ENCODE measurements at places on chromosomes 5 and 9.

GRCh38 chr5:96377597-96377996, 55.5 kb downstream of the PCSK1 start:
- DNase-seq = no peak

- no peak for DNase-seq
Measured at GRCh38 chr9:135901031-135901758, 6.2 kb downstream of the CAMSAP1 start.

DNA sequence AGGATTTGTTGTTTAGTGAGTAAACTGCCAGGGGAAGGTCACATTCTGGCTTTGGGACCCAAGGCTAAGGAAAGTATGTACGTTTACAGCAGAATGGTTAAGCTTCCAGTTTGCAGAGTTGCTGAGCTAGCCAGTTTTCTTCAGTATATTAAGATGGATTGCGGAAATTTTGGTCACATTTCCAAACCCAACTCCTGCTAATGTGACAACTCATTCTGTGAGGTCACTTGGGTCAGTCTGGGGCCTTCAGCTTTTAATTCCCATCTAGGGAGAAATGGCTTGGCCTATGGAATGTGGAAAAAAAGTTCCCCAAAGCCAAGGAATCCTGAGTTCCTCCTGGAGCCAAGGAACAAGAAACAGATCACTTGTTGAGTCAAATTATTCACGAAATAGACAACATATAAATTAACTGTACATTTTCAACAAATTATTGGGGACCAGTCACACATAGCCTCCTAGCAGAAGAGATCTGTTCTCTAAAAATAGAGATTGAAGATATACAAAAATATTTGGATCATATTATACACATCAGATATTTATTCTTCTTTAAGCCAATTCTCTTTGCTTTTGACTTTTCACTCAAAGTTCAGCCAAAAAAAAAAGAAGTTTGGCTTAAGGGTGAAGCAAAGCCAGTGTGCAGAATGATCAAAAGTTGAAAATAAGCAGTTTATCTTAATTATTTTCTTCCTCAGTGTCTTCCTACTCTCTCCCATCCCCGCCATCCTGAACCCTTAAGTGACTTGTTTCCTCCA, 8.8 kb downstream of the KCNV2 start:
- DNase-seq = no peak

DNA sequence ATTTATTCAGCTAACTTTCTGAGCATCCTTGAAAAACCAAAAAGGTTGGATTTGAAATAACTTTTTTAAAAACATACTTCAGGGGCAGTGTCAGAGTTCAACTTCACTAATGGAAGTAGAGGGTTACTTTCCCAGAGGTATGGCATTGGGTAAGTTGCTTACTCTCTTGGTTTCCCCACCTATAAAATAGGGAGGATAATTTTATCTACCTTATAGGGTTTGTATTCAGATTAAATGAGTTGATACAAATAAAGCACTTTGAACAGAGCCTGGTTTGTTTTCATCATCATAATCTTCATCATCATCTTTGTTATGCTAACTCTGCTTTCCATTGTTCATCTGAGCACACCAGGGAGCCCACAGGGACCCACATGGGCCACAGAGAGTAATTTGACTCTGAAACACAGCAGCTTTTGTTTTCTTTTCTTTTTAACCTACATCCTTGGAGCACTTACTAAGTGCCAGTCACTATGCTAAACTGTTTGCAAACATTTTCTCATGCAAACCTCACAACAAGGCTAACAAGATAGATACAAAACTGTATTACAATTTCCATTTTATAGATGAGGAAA, 179.1 kb upstream of the SLC24A2 start:
- no peak for DNase-seq

DNA sequence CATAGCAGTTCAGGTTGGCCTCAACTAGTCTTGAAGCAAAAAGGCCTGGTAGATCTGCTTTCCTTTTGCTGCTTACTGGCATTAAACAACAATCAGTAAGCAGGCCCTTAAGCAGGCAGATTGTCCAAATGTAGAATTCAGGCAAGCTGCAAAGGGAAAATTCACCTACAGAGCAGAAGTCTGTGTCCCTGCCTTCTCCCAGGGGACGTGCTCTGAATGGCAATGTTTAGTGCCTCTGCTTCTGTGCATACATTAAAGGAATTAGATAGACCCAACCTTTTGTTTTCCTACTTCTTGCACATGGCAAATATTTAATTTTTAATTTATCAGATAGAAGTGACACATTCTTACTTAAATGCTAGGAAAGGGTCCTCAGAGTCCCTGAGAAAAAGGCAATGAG, 328.8 kb upstream of the PIK3R1 start:
- DNase-seq = no peak

Data from left renal pelvis (tissue), 4 donors.